Activated CD8-positive, alpha-beta memory T cell treated with anti-CD3 and anti-CD28 coated beads for 4 hours (primary cell): ENCODE measurements at places on chromosomes 1 and 21.
A peak's percentile ranks its signal among the peaks of the same experiment; 100 is the strongest.

DNA sequence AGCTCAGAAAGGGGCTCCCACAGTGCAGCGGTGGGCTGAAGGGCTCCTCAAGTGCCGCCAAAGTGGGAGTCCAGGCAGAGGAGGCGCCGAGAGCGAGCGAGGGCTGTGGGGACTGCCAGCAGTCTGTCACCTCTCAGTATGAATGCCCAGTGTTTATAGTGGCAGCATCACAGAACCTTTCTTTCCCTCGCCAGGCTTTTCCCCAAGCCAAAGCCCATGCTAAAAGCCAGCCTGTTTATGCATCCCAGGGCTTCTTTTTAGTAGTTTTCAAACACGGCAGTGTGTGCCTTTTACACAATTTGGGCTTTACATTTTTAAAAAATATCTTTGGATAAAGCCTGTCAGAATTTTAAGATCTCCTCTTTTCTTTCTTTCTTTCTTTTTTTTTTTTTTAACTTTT is 70.6 kb downstream of the CENPF start:
- no peak for DNase-seq

DNA sequence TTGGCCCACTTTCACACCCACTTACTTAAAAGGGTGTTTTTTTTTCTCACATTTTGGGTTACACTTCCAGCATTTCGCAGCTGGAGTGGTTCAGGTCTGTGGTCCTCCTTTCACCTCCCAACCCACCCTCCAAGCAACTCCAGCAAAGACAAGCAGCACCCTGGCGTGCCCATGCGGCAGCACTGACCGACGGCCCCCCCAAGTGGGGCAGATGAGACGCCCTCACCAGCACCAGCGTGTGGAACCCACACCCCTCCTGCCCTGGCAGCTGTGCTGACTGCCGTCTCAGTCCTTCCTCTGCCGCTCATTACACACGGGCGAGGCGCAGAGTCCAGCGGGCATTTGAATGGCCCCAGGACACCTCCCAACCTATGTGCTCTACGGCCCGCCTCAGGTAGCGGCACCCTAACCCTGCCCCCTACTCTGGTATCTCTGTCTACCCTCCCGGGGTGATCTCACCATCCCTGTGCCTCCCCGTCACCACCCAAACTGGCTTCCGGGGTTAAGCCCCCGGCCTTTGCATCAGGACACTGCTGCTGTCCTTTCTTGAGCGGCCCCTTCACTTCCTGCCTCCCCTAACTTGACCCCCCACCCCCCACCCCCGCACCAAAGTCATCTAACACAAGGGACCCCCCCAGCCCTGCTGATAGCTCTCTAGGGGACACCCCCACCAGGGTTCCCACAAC is 10.9 kb downstream of the LSS start:
- no peak for DNase-seq

DNA sequence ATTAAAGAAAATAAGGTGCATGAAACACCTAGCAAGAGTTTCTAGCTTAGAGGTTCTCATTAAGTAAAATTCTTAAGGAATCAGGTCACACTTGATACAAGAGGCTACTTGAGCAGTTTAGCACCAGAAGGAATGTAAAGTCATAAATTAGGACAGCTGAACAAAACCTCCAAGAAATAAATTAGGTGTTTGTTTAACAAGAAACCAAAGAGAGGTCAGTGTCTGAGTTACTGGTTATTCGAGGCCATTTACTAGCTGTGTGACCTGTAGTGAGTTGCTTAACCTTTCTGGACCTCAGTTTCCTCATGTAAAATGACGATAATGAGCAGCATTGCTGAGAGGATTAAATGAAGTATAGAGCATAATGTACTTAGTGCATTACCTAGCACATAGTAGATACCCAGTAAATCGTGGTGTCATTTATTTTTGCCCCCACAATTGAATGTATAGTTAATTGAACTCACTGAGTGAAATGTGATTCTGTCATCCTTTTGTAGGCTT is 908 bp upstream of the ELK4 start:
- DNase-seq, result no peak

GRCh38 chr1:210633636-210634035 is 304.9 kb downstream of the HHAT start:
- DNase-seq, result no peak

DNA sequence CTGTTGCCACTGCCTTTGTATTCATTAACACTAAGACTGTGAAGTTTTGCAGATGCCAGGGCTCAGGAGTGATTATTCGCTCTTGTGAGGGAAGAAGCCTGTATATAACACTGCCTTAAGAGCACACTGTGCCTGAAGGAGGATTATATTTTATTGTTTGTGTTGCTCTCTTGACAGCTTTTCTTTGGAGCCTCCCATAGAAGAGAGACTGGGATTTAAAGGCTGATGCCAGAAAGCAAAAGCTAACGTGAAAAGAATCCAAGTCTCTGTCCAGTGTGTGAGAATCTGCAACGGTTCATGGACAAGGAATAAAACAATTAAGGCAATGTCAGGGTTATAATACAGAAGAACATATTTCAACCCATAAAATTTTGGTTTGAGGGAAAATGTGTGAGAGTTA is 316.8 kb downstream of the NFIA start:
- no peak for DNase-seq

GRCh38 chr1:1399872-1400575 is 889 bp upstream of the CCNL2 start:
- DNase-seq, result no peak

DNA sequence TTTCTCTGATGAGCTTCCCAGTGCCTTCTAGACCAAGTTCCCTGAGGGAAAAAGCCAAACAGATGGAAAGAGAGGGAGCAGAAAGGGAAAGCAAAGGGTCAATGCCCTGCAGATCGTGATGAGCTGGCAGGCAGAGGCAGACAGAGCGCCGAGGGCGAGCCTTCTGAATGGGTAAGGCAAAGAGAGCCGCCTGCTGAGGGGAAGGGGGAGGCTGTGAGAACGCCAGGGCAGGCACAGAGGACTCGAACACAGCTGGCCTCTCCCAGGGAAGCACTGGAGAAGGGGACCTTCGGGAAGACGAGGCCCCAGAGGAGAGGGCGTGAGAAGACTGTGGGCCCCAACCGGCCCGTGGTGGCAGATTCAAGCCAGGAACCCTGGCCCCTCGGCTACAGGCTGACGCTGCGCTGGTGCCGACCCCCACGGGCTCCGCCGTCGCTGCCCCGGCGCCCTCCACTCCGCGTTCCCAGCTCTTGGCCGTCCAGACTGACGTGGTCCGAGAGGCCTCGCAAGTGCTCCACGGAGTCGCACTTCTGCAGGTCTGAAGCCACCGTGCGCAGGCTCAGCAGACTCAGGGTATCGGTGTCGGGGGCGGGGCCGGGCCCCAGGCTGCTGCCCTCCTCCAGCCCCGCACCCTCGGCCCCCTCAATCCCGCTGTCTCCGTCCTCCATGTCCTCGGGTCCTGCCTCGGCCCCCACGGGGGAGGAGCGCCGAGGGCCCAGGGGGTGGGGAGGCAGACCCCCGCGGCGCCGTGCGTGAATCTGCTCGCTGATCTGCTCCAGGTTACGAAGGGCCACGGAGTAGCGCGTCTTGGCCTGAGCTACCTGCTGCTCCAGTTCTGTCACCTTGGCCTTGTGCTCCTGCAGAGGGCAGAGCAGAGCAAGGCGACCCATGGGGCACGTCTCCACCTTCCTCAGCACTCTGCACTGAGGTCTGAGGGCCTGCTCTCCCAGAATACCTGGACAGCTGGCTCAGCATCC is 13.9 kb downstream of the SH3BP5L start:
- no peak for DNase-seq

DNA sequence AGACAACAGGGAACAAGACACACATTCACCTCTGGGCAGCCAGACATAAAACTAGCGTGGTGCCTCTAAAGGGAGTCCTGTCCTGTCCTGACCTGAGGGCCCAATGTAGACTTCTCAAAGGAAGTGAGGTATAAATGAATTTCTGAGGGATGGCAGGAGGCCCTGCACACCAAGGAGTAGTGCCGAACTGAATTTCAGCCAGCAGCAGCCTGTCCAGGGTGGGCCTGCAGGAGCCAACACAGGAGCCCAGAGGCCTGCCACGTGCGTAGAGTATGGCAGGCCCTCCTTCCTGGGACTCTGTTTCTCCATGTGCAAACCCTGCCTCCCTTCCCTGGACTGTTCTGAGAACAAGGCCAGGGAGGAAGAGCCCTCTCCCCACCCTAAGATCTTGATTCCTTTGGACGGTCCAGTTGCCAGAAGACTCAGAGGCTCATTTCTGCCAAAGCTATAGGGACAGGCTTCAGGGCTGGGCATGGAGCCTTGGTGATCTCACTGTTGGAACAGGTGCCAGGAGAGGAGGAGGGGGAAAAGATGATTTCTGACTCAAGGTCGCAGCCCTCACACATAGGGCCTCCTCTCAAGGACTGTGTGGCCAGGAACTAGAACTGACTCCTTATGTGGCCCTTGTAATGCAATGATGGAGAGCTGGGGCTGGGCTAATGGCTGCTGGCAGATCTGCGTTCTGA is 1.8 kb upstream of the FABP3 start:
- no peak for DNase-seq

- DNase-seq, result peak; percentile 9
Measured at GRCh38 chr1:19704247-19705113, 39.8 kb downstream of the HTR6 start.

- DNase-seq, result no peak
Measured at GRCh38 chr1:212955098-212955497, 4.8 kb downstream of the VASH2 start.

GRCh38 chr1:9202240-9202870 is 32.2 kb upstream of the H6PD start:
- DNase-seq, result no peak

- DNase-seq, result no peak
Measured at GRCh38 chr1:47184090-47184821, 5.6 kb downstream of the PDZK1IP1 start.

DNA sequence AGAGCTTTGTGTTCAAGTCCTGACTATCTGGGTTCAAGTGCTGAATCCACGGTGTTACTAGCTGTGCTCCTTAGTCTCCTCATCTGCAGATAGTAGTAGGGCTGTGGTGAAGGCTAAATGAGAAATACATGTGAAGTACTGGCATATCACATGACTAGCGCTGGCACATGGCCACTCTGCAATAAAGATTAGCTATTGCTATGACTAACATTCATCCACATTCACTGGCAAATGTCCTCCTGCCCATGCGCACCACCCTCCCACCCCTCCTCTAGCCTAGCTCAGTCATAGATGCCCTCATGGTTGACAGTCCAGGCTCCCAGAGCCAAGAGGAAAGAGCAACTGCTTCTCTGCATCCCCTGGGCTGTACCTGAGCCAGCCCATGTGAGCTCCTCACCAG is 8.5 kb upstream of the COL8A2 start:
- no peak for DNase-seq

DNA sequence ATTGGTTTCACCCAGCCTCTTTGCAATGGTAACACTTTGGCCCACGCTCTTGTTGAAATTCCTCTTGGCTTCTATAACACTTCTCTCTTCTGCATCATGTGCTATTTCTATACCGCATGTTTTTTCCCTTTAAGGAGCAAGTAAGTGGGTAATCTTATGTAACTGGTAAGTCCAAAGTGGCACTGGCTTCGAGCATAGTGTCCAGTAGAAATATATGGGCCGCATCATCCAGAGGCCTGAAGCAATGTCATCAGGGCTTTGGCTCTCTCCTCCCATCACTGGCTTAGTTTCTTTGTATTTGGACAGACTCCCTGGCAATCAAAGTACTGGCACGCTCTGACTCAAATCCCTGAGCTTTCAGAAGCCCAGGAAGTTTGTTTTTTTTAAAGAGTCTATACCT is 17.5 kb downstream of the CHML start:
- DNase-seq, result no peak

- no peak for DNase-seq
Measured at GRCh38 chr21:37711286-37711829, 204.9 kb downstream of the KCNJ6 start.

DNA sequence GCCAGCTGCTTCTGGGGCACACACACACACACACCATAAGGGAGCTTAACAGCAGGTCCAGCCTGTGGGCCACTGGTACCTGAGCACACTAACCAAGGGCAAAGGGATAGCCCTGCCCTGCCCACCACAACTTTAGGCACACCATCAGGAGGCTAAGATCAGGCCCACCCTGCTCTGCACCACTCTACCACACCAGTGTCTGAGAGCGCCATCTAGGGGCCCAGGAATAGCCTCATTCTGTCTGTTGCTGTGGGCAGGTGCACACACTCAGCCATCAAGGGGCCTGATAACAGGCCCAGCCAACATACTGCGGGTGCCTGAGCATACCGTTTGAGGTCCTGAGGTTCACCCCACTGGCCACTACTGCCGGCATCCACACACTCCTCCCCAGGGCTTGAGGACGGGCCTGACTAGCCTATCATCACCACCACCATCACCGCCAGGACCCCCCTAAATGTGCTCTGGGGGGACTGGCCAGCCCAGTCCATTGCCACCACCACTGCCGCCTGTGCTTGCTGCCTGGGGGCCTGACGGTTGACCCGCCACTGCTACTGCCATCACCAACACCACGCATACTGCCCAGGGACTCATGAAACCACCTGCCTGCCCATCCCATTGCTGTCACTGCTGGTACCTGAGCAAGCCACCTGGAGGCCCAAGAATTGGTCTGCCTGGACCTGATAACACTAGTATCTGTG is 31.3 kb downstream of the NSL1 start:
- DNase-seq, result peak; percentile 21

DNA sequence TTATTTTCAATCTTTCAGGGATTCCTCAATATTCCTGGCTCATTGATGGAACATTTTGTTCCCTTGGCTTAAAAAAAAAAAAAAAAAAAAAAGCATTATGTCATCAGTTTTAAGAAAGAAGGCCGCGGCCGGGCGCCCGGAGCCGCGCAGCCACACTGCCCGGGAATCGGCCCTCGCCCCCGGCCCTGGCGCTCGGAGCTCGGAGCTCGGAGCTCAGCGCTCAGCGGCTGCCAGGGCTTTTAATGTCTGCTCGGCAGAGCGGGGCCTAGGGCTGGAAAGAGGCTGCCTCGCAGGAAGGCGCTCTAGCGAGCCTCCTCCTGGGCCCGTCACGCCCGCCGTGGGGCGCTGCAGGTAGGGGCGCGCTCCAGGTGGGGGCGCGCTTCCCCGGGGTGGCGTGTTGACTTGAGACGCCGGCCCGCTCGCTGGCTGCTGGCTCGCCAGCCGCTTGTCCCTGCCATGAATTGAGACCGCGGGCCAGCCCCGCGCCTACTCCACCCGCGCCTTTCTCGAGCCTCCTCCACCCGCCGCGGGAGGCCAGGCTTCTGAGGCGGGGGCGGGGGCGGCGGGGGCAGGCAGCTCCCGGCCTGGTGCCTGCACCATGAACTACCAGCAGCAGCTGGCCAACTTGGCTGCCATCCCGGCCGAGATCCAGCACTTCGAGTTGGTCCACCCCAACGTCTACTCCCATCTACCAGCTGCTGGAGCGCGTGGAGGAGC is 5.4 kb upstream of the TDRD5 start:
- DNase-seq, result no peak

DNA sequence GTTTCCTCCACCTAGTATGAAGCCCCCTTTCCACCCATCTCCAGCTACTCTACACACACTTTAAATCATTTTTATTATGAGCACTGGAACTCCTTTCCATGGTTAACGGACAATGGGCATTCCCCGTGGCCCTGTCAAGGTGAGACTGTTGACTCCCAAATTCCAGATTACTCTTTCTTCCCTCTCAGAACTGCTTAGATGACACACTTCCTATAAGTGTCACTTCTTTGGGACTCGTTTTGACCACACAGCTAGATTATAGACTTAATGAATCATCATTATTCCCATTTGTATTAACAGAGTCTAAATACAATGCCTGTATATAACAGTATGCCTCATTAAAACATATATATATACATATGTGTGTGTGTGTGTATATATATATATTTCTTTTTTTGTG is 215.1 kb downstream of the BRINP3 start:
- no peak for DNase-seq
